ENCODE measurements at places on chromosomes 16 and 17.

DNA sequence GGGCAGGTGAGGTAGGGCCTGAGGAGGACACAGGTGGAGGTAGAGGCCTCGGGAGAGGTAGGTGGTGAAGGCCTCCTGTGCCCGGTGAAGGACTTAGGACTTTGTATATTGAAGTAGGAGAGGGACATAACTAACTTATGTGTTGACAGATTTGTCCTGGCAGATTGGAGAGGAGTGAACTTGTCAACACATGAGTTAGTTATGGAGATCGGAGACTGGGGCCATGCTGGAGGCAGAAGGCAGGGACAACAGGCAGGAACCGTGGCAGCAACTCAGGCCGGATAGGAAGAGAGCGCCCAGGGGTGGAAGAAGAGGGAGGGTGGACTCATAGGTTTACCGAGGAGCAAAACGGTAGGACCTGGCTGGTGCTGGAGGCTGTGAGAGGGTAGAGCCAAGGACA, 18.4 kb downstream of the GLP2R start:
- DNase-seq = no peak

DNA sequence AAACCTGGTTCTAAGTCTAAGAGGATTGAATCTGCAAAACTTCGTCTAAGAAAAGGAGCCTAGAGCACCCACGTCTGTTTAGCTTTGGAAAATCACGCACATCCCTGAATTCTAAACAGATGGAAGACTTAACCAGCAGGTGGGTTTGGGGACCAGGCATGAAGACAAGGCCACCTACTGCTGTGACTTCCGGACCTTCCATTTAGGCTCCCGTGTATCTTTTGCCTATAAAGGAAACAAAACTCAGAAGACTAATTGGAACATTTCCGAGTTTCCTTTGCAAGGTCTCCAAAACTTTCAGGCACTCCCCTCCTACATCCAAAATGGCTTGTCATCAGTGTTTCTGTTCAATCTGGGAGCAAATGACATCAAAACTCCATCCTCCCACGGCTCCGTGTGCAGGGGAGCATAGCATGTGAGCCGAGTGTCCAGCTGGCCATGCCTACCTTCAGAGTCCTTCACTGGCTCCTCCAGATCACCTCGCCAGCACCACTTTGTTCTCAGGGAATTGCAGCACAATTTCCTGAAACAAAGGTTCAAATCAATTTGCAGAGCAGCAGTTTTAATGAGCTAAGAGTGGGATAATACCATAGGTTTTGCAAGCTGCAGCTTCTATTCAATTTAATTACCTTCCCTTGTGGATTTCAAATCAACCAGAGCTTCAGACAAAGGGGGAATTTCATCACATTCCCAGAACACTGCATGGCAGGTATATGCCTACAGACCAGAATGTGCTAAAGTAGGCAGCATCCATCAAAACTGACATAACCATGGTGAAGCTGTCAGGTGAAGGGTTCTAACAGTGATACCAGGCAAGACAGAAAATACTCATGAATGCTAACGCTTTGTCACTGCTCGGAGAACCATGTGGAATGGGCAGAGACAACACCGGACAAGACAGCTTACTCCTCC, 23.5 kb downstream of the CACNG1 start:
- DNase-seq = no peak

- no peak for DNase-seq
Measured at GRCh38 chr16:55976815-55977214, 101.6 kb upstream of the CES5A start.

DNA sequence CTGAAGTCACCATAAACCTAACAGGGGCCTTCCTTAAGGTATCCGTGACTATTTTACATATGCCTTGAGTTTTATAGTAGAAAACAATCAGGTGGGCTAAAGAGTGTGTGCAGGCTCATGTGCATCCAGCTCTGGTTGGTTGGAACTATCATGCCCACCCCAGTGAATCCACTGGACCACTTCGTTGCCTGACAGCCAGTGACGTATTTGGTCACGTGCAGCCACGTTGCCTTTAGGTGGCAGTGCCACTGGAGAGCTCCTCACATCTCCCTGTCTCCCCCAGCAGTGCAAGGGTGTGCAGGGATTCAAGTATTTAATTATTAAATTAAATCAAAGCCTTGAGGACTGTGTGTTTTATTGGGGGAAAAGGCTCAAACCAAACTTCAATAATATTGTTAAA, 42.1 kb upstream of the DNAH17 start:
- DNase-seq = no peak

DNA sequence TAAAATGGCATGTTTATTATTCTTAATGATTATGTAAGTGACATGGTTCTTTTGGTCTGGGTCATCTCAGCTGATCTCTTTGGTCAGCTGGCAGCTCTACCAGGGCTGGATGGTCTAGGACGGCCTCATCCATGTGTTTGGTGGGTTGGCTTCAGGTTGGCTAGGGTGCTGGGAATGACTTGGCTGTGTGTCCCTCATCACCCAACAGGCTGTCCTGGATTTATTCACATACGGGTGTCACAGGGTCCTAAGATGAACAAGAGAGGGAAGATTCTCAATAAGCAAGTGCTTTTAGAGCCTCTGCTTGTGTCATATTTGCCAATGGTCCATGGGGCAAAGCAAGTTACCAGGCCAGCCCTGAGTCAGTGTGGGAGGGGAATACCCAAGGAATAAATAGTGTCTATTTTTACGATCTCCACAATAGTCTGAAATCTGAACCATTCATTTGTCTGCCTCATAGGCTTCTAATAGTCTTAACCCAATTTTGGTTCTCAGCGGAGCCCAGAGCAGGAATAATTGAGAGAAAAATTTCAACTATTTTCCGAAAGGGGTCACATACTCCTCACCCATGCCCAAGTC, 157.5 kb downstream of the HS3ST2 start:
- no peak for DNase-seq

DNA sequence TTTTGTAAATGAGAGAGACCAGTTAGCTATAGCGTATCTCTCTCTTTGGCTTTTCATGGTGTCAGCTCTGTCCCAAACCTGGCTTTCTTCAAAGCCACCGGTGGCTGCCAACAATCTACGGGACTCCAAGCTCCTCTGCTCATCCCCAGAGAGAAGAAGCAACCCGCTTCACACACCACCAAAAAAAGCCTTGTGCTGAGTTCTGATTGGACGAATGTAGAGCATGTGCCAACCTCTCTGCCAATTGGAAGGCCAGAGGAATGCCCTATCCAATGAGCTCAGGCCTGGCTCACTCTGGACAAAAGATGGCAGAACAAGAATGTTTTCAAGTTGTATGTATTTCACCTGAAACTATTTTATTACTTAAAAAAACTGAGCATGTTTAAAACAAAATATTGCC, 202.4 kb downstream of the C16orf95 start:
- DNase-seq = no peak

GRCh38 chr17:44448412-44448811, 54.8 kb downstream of the GPATCH8 start:
- no peak for DNase-seq

DNA sequence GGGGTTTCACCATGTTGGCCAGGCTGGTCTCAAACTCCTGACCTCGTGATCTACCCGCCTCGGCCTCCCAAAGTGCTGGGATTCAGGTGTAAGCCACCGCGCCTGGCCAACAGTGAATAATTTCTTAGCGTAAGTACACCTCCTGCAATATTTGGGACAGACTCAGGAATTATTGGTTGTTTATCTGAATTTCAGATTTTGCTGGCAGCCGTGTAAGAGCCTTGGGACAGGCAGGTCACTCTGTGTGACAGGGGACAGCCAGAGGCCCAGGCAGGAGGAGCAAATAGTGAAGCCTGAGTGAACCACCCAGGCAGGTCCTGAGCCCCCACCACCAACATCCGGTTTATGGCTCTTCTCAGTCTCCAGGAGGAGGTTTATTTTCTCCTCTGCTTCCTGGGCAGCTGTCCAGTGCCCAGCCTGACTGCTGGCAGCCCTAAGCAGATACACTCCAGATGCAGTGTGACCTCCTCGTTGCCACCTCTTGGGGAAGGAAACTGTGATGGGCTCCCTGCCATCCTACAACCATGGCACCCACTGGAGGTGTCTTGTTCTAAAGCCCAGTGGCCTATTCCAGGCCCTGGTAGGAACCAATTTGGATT, 26.2 kb upstream of the ADORA2B start:
- DNase-seq = no peak

DNA sequence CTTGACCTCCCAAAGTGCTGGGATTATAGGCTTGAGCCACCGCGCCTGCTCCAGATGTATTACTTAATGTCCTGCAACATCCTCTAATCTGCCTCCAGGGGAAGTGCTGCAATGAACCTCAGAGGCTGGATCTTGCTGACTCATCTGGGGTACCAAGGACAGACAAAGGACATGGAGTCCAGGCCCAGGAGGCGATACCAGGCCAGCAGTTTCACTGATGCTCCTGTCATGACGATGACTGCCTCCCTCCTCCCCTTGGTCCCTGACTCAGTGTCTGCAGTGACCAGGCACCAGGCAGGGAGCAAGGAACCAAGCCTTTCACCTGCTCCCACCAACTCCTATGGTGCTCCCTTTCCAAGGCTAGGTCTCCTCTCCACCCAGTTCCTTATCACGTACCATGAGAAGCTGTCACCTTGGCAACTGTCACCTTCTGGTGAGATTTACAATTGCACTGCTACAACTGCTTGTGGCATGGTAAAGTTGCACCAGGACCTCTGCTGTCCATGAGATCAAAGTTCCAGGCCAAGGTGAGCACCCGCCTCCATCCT, 21.6 kb upstream of the PHOSPHO1 start:
- no peak for DNase-seq

DNA sequence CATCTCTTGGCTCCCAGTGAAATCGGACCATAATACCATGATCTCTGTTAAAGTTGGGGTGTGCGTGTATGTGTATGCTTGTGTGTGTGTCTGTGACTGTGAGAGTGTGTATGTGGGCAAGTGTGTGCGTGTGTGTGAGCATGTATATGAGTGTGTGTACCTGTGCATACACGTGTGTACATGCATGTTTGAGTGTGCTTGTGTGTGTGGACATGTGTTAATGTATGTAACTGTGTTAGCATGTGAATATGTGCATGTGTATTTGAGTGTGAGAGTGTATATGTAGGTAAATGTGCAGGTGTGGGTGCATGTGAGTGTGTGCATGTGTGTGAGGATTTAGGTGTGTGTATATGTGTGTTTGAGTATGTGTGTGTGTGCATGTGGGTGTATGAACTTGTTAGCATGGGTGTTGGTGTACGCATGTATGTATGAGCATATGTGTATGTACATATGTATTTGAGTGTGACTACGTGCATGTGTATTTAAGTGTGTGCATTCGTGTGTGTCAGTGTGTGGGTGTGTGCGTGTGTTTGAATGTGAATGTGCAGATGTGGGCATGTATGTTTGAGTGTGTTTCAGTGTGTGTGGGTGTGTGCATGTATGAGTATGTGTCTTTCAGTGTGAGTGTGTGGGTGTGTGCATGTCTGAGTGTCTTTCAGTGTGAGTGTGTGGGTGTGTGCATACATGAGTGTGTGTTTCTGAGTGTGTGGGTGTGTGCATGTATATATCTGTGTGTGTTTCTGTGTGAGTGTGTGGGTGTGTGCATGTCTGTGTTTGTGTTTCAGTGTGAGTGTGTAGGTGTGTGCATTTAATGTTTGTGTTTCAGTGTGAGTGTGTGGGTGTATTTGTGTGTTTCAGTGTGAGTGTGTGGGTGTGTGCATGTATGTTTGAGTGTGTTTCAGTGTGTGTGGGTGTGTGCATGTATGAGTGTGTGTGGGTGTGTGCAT, 183.2 kb downstream of the SOX9 start:
- no peak for DNase-seq

All from RCC 7860 (cell line).